ENCODE measurements at places on chromosomes 2 and 18.

DNA sequence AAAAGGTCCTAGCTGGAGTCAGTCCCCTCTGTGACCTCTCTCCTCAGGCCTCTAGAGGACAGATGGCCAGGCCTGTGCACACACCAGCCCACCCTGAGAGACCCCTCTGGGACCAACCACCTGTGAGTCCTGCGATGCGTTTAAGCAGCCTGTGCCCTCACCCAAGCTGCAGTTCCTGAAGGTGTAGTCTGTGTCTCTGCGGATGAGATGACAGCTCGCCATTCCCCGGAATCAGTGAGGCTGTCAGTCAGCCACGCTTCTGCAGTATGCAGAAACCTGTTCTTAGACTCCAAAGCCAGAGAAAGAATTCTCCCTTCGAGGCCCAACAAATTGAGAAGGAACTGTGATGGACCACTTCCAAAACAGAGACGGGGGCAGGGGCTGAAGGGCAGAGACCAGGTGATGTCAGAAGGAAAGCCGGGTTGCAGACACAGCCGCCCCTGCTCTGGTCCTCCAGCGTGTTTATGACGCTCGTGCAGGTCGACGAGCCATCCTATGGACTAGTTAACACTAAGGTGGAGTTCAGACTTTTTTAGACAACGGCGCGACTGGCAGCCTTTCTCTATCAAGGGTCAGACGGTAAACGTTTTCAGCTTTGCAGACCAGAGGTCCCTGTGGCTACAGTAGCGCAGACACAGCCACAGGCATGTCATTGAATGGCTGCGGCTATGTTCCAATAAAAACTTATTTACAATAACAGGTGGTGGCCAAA is 10.2 kb downstream of the MTERF4 start:
- DNase-seq, result no peak

DNA sequence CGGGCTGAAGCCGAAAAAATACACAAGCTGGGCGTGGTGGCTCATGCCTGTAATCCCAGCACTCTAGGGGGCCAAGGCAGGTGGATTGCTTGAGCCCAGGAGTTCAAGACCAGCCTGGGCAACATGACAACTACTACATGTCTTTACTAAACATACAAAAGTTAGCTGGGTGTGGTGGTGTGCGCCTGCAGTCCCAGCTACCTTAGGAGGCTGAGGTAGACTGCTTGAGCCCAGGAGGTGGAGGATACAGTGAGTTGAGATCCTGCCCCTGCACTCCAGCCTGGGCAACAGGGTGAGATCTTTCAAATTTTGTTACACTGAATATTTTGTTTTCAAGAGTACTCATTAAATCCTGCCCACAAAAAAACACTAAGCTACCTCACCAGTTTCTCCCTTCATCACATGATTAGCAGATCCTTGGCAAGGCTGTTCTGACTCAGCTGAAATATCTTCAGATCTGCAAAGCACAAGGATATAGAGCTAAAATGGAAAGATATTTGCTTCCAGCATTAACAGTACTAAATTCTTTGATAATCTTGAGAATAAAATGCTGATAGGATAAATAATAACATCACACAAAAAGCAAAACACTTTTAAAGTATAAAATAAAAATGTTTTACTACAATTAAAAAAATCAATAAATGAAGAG is 28.2 kb upstream of the MCM6 start:
- DNase-seq, result no peak

- no peak for DNase-seq
Measured at GRCh38 chr2:45330637-45331409, 280.2 kb downstream of the SRBD1 start.

DNA sequence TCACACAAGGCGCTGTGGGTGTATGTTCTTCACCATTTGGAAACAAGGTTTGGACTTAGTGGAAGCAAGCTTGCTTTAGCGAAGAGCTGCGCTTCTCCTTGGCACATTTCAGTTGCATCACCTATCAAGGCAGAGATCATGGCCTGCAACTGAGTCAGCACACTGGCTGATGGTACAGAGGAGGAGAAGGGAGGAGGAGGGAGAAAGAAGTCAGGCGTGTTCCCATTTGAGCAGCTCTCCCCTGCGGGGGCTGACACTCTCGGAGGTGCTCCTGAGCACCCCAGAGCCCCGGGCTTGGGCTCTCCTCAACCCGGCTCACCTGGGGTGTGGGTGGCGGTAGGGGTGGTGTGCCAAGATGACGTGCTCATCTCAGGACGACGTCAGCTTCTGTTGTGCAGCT is 6.0 kb upstream of the SERPINB5 start:
- DNase-seq, result no peak

DNA sequence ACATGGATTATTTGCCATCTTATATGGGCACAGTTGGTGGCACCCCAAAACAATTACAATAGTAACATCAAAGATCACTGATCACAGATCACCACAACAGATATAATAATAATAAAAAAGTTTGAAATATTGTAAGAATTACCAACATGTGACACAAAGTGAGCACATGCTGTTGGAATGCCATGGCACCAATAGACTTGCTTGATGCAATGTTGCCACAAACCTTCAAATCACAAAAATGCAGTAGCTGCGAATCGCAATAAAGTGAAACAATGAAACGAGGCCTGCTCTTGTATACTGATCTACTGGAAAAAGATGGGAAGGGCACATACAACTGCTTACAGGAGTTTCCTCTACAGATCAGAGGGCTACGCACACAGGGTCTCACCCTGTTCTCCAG is 32.2 kb upstream of the AMMECR1L start:
- DNase-seq, result no peak

GRCh38 chr2:217049422-217049821 is 189.6 kb upstream of the TNP1 start:
- peak; percentile 62 for DNase-seq

GRCh38 chr2:54271189-54271588 is 15.2 kb upstream of the TSPYL6 start:
- DNase-seq, result no peak

- no peak for DNase-seq
Measured at GRCh38 chr18:75133721-75134610, 75.0 kb downstream of the PTGR3 start.

DNA sequence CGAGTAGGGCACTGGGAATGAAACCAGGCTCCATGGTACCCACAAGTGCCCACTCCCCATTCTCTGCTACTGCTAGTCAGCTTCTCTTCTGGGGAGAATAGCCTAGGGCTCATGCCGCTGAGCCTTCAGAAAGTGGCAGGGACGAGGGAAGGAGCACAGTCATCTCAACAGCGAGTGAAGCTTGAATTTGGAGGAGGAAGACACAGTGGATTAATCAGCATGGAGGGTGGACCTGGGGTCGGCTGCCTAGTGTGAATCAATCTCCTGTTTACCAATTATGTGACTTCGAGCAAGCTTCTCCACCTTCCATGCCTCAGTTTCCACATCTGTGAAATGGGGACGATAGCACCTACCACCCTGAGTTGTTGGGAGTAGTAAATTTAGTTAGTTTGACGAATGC is 157.0 kb downstream of the SEPTIN10 start:
- no peak for DNase-seq

GRCh38 chr2:209505410-209505809 is 81.6 kb downstream of the MAP2 start:
- DNase-seq, result no peak

DNA sequence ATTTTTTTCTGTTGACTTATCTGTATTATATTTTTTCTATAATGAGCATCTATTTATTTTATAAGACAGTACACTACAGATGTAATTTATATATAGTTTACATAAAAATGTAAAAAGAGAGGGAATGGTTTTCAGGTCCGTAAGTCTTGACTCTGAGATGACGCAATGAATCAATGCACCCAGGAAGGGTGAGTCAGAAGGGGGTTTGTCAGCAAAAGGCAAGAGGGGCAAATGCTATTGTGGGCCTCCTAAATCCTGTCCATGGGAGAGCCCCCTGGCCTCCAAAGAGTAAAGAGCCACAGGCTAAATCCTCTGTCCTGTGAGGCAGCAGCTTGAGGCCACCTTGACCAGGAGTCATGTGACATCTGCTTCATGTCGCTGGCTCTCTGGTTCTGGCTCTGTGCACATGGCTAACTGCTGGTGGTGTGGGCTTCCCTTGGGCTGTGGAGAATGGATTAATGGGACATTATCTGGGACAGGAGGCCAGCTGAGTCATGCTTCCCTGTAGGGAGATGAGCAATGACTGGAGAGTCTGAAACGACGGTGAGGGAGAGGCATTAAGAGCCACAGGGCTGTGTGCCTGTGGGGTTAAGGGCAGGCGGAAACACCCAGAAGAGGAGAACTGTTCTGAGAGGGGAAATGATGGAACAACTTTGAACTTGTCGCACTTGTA is 22.8 kb upstream of the ASB18 start:
- DNase-seq, result peak; percentile 20

DNA sequence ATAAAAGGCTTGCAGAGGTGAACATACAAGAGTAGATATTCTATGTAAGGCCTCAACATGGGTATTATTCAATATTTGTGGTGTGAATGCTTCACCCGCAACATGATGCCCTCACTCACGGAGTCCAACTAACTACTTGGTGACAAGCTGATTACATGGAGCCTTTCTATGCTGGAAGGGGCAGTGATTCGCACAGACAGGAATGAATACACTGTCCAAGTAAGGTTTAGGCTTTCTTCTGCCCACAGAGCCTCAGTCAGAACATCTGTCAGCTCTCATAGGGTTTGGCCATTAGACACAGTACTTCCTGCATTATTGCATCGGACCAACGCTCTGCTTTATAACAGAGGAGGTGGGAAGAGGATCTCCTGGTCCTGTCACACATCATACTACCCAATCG is 80.3 kb upstream of the SLC35G4 start:
- no peak for DNase-seq

- no peak for DNase-seq
Measured at GRCh38 chr2:112547333-112547732, 5.1 kb downstream of the POLR1B start.

DNA sequence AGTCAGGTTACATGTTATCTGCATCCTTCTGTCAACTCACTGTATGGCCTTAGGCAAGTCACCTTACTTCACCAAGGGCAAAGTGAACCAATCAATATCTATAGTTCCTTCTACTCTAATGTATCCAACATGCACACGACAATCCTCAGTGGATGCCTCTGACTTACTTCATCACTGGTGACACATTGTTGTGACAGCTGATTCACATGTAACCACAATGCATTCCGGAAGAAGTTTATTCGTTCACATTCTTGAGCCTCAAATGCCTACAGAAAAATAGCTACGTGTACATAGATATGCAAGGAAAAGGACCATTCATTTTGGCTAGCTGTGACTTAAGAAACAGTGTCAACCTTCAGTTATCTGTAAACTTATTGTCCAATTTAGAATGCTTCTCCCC is 26.3 kb upstream of the EPG5 start:
- DNase-seq, result peak; percentile 14

DNA sequence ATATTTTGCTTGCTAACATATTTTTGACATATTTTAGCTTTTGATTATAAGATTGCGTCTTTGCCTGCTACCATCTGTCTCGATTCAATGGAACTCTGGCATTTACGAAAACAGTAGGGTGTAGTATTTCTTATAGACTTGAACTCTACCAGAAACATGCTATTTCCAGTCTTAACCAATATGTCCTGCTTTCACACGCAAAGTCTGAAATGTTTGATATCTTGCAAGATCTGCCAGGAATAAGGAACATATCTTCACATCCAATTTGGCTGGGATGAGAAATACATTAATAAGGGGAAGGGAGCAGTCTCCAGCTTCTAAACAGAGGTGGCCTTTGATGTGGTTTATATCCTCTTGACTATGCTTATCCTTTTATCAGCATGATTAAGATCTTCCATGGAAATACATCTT is 299.4 kb downstream of the ZNF521 start:
- no peak for DNase-seq

GRCh38 chr2:24509840-24510239 is 18.8 kb downstream of the NCOA1 start:
- no peak for DNase-seq

DNA sequence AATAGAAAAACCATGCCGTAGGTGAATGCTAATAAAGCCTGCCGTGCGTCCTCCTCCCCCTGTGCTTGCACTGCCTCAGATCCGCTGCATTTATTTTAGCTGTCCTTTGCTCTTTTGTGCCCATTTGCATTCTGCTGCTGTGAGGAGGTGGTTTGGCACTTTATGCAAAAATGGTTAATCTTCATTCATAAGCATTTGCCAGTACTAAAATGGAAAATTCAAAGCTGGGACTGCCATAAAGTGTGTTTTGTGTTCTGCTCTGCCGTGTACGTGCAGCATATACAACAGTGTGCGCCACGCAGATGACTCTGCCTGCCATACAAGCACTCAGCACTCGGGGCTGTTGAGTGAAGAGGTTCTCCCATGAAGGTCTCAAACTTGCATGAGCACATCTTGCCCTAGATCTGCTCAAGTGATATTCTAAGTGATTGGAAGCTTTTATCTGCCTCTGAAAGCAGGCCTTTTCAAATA is 73.6 kb downstream of the SPATS2L start:
- DNase-seq, result peak; percentile 37

Measured in eye (tissue), 1 donor.